Fibroblast of villous mesenchyme (primary cell): ENCODE measurements at places on chromosomes 12 and 14.

DNA sequence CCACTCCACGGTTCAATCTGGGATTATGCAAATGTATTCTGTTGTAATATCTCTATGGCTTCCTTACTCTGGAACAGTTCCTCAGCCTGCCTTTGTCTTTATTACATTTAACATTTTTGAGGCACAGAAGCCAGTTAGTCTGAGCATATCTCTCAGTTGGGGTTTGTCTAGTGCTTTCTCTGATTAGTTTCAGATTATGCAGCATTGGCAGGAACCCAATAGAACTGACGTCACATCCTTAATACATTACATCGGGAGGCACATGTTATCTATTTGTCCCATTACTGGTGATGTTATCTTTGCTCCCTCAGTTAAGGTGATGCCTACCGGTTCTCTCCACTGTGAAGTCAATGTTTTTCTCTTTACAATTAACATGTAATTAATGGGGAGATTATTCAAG is 62.4 kb downstream of the PPM1A start:
- peak; percentile 44 for DNase-seq

DNA sequence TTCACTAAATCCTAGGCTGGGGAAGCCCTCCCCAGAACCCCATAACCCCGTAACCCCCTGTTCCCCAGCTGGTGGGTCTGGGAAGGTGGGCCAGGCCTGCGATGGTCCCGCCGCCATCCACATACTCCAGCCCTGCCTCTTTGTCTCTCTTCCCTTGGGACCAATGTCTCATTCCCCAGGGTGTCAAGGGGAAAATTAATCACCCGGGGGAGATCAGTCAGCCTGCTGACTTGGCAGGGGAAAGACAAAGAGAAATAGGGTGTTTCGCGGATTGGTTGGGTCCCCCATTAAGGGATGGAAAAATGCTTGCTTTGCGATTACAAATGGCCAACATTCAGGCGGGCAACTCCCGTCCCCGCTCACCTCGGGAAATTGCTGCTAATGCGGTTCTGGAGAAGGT is 60.6 kb upstream of the LHX5 start:
- no peak for DNase-seq

- no peak for DNase-seq
Observed at GRCh38 chr12:94813314-94813713, 163.0 kb upstream of the TMCC3 start.

GRCh38 chr12:112980491-112981158 is 2.3 kb downstream of the OAS2 start:
- no peak for DNase-seq

- DNase-seq = no peak
Observed at GRCh38 chr14:54803926-54804537, 98.6 kb downstream of the GCH1 start.

- no peak for DNase-seq
Observed at GRCh38 chr12:15928870-15929571, 17.9 kb downstream of the DERA start.

- no peak for DNase-seq
Observed at GRCh38 chr14:78593949-78594348, 423.8 kb downstream of the NRXN3 start.

GRCh38 chr12:130639476-130640424 is 76.3 kb downstream of the RIMBP2 start:
- no peak for DNase-seq

- DNase-seq = no peak
Observed at GRCh38 chr14:105154476-105154871, 14.1 kb downstream of the JAG2 start.

DNA sequence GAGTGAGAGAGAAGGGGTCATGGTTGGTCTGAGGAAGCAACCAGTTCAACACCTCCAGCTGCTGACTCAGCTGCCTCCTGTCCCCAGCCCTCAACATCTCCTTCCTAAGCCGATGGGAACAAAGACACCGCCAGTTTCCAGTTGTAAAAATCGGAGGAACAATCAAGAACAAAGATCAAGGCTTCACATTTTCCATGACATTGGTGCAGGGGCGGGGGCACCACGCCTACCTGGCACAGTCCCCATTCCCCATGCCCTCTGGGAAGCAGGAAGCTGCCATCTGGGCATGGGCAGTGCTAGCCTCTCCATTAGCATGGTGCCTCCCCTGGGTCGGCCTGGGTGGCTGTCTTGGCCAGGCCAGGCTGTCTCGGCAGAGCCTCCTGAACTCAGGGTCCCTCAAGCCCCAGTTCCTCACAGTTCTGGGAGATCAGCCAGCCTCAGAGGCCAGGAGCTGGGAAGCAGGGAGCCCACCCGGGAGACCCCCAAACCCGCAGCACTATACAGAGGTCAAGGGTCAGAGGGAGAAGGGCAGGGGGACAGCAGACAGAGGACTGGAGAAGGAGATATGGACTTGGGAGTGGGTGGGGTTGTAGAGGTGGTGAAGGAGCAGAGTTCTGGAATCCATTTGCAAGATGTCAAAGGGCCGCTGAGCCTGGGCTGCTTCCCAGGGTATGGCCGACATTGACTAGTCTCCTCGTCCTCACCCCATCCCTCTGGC is 19.6 kb upstream of the TMEM106C start:
- no peak for DNase-seq

DNA sequence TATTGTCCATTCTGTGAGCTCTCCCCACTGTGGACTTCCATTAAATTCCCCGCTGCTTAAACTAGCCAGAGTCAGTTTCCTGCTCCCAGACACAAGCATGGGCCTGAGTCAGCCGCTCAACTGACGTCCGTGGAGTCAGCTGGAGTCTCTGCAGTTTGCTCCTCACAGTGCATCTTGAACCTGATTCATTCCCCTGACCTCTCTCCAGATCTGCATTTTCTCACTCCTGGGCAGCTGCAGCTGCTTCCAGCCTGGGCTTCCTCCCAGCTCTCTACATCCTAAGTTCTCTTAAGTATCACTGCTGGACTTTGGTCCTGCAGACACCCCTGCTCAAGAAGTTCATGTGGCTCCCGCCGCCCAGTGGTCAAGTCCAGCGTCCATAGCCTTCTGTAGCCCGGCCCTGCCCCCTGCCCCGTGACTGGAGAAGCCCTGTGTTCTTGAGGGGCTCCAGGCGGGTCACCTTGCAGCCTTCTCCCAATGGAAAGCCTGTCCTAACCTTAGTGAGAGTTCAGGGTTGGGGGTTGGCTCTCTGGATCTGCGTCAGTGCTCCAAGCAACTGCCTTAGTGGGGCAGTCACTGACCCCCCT is 20.0 kb downstream of the NFKBIA start:
- DNase-seq = peak; percentile 99

- DNase-seq = no peak
Observed at GRCh38 chr14:92959189-92959531, 36.2 kb downstream of the CHGA start.
